ENCODE measurements at places on chromosomes 3 and 15.

- no peaks in the 10 kb centered on the region for H3K4me1 ChIP-seq
- no peak for DNase-seq
- peaks cover 47% of the 10 kb centered on the region for H3K27me3 ChIP-seq
These were observed at the start of gene RASGRF1 for GRCh38 chr15:79090487-79091203. RASGRF1 (minus strand) TSS chr15:79090780; CDS start chr15:79090498, 282 bp downstream.

DNA sequence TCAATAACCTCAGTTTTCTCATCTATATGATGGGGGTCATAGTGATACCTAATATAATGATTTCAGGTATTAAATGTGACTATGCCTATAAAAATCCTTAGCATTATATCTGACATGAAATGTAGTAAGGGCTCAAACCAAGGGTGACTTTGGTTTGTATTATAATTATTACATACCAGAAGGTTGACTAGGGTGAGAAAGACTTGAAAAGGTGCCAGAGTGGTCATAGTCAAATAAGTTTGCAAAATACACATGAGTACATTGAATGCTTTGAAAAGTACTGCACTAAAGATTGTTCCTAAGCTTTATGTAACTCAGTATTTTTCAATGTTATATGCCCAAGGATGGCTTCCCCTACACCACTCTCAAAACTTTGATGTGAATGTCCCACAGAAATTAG is 297.2 kb downstream of the ARPP21 start:
- no peak overlapping the region for H3K4me3 ChIP-seq
- H3K27me3 ChIP-seq, result no peaks in the 10 kb centered on the region
- H3K27ac ChIP-seq, result no peak overlapping the region
- no peaks in the 10 kb centered on the region for H3K36me3 ChIP-seq

DNA sequence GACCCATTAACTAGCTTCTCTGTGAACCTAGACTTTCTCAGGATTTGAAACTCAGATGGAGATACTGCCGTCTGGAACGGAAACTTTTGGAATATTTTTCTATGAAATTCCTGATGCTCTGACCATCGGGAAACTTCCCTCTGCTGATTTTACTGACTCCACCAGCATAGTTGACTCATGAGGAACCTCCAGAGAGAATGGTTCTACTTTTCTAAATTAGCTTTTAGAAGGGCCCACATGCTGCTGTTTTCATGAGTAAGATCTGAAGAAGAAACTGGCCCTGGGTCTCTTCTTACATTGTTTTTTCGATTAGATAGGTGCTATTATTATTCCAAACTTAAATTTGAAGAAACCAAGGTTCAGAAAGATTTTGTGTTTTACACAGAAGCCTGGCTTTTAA is 326.3 kb upstream of the NR2E3 start:
- H3K27ac ChIP-seq, result no peak overlapping the region
- DNase-seq, result no peak
- H3K27me3 ChIP-seq, result peaks cover 2% of the 10 kb centered on the region
- no peaks in the 10 kb centered on the region for H3K36me3 ChIP-seq
- no peaks in the 10 kb centered on the region for H3K4me1 ChIP-seq

DNA sequence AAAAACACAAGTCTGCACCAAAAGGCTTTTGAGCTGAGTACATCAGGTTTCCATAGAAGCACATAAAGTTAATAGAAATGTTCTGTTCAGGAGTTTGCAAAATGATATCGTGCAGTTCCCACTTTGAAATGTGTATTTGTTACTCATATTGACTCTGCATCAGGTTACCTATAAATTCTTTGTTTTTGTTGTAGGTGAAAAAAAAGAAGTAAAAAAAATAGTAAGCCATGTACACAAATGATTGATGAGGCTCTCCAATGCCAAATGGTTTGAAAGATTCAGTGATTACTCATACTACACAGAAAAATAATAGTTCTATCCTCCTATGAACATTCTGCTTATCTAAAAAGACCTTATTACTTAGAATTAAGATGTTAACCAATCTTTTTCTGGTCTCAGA is 287.3 kb upstream of the MME start:
- no peak overlapping the region for H3K4me3 ChIP-seq
- H3K4me1 ChIP-seq, result no peaks in the 10 kb centered on the region
- H3K27ac ChIP-seq, result no peak overlapping the region
- DNase-seq, result no peak
- H3K27me3 ChIP-seq, result no peaks in the 10 kb centered on the region

- H3K4me3 ChIP-seq, result peak overlapping the region; percentile 34
- no peak for DNase-seq
- H3K4me1 ChIP-seq, result peaks cover 56% of the 10 kb centered on the region
- peaks cover 24% of the 10 kb centered on the region for H3K36me3 ChIP-seq
- H3K27me3 ChIP-seq, result no peaks in the 10 kb centered on the region
These were observed 9.1 kb downstream of the CCR4 start for GRCh38 chr3:32960404-32961170.

DNA sequence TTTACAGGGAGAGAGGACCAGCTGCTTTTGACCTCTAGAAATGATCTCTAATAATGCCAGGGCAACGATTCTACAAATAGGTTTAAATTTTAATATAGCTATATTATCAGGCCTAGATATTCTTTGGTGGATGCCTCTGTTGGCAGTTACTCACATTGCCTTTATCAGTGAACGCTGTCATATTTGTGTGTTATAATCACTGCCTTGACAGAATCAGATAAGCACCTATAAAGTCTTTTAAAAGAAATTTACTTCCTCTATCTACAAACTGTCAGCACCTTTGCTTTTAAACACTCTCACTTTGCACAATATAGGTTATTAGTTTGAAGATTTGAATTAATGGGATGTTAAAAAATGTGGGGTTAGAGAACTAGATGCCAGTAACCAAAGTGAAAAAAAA is 324.1 kb downstream of the ZIC1 start:
- no peaks in the 10 kb centered on the region for H3K36me3 ChIP-seq
- no peak overlapping the region for H3K4me3 ChIP-seq
- no peak for DNase-seq

- peaks cover 6% of the 10 kb centered on the region for H3K27me3 ChIP-seq
- no peaks in the 10 kb centered on the region for H3K36me3 ChIP-seq
- DNase-seq, result no peak
- no peak overlapping the region for H3K4me3 ChIP-seq
These were observed 73.8 kb upstream of the TJP1 start for GRCh38 chr15:29896062-29896461.

DNA sequence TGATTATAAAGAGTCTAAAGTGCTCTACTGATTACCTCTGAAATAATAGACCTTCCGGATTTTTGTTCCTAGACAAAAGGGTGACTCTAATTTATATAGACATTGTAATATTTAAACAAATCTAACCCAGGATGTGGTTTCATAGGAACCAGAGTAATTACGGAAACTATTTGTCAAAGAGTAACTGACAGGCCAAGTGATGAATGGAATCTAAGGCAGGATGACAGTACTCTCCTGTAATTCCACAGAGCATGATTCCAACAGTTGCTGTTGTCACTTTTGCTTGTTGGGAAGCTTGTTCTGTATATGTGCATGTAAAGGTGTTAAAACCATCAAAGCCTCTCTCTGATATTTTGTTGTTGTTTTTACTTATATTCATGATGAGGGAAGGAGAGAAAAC is 1141.0 kb downstream of the IGSF11 start:
- H3K4me3 ChIP-seq, result no peak overlapping the region
- no peak for DNase-seq
- H3K4me1 ChIP-seq, result no peaks in the 10 kb centered on the region
- no peak overlapping the region for H3K27ac ChIP-seq
- no peaks in the 10 kb centered on the region for H3K36me3 ChIP-seq

Measured in activated T-helper 1 cell treated with anti-CD3 and anti-CD28 coated beads, Interleukin-12 subunit alpha, Interleukin-12 subunit beta, Interleukin-2, Interleukin-4 antibody, amounts not matched to agents 30 ng/mL and 10 ng/mL and 1 ng/mL, durations not matched to agents 14 hours and 24 hours and 36 hours (primary cell).